Activated CD8-positive, alpha-beta memory T cell treated with anti-CD3 and anti-CD28 coated beads for 1 hour (primary cell): ENCODE measurements at places on chromosomes 6 and 20.

DNA sequence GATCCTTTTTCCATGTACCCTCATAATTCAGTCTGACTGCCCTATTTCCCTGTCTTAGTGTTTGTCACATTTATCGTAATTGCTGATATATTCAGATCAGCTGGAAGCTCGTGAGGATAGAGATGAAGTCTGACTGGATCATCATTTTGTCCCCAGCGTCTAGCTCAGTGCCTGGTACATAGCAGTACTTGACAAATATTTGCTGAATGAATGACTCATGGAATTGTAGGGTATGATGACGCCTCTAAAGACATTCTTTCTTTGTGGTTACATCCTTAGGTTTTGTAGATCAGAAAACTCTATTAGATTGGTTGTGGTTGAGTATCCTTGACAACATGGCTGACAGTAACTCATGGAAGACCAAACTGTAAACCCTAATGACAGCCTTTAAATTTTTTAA, 68.9 kb downstream of the MTHFD1L start:
- no peak for DNase-seq

DNA sequence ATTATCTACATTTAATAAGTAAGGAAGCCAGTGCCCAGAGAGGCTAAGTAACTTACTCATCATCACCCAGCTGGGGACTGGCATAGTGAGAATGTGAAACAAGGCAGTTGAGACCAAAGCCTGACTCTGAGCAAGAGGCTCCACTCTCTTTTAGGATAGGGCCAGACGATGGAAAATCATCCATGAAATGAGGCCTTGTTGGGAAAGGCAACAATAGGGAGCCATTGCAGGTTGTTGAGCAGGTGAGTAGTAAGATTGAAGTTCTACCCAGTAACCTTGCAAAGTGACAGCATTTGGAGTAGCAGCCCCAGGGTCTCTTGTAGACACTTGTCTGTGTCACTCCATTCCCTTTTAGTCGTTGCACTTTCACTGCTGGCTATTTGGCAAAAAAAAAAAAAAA, 2.5 kb upstream of the CPNE5 start:
- no peak for DNase-seq

DNA sequence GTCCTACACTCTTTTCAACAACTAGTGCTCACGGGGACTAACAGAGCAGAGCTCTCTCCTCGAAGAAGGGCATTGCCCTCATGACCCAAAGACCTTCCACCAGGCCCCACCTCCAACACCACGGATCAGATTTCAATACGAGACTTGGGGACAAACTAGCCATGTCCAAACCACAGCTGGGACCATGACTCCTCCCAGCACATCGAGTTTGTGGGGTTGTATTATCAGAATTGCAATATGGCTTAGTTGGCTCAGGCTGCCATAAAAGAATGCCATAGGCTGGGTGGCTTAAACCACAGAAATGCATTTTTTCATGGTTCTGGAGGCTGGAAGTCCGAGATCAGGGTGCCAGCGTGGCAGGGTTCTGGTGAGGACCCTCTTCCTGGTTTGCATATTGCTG, 189.7 kb upstream of the PMEPA1 start:
- no peak for DNase-seq

DNA sequence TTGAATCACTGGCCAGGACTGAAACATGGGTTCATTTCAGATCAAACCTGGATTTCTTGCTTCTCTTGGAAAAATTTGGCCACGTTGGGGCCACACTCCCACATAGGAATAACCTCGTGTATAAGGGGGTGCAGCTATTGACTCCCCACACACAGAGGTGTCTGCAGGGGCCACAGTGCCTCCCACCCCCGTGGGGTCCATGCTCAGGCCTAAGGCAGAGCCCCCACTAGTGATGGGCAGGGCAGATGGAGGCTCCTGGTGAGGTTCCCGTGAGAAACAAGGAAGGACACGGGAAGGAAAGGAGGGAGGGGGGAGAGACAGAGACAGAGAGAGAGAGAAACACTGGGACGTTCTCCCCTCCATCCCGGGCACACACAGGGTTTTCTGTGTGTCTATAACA, 230.5 kb downstream of the ERMARD start:
- no peak for DNase-seq

DNA sequence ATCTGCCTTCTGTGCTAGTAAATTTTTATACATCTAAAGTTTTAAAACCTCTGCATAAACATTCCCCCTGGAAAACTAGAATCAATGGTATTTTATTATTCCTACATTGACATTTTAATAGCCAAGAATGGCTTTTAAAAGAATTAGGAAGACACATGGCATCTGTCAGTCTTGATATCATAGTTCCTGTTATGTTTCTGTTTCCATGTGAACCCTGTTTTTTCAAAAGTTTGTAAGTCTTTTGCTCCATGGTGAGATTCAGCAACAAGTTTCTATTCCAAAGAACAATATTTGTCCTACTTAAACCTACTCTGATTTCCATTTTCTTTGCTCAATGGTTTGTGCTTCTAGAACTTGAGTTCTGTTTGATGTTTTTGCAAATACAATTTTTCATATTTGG, 95.2 kb downstream of the PLEKHG1 start:
- DNase-seq: no peak

- no peak for DNase-seq
Measured at GRCh38 chr6:8435845-8436168, 462 bp upstream of the SLC35B3 start.

DNA sequence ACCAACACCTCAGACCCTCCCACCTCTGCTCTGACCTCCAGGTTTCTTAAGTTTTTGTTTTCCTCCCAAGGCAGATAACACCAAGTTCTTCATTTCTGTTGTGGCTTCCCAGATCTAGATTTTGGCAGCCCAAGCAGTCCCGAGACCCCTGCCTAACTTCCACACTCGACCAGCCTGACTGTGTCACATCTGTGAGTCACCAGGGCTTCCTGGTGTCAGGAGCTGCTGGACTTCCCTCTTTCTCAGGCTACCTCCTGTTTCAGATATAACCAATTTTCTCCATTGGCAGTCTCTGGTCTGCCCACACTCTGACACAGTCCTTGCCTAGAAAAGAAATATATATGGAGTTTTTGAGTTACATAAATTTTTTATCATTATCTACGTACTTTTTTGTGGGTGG, 46.1 kb upstream of the CCN6 start:
- DNase-seq: no peak

DNA sequence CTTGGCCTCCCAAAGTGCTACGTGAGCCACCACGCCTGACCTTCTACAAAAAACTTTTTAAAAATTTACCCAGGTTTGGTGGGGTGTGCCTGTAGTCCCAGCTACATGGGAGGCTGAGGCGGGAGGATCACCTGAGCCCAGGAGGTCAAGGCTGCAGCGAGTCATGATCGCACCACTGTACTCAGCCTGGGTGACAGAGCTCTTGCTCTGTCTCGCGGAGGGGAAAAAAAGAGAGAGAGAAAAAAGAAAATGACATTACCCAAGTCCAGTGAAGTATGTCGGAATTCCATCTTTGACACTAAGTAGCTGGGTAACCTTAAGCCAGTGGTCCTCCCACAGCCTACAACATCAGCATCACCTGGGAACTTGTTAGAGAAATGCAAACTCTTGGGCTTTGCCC, 18.8 kb upstream of the MAP1LC3A start:
- DNase-seq: no peak

DNA sequence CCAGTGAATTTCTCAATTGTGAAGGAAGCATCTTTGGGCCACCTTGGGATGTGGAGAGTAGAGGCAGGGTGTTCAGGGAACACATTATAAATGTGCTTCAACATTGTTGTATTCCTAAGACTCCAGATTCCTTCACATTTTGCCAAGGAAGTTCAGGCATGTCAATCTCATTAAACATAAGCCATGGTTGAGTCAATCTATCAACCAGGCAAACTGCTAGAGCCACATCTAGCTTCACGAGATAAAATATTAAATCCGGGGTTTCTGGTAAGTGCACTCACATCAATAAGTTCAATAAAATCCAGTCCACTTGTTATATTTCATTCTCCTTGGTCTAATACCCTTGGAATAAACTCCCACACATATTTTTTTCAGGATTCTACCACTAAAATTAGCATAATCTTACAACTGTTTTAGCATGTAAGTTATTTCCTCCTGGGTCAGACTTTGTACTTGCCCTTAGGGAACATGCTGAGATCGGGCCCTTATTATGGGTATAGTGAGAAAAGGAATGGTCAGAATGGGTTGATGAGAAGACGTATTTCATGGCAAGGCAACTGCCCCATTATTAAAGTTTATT, 93.6 kb downstream of the ADTRP start:
- DNase-seq: no peak

DNA sequence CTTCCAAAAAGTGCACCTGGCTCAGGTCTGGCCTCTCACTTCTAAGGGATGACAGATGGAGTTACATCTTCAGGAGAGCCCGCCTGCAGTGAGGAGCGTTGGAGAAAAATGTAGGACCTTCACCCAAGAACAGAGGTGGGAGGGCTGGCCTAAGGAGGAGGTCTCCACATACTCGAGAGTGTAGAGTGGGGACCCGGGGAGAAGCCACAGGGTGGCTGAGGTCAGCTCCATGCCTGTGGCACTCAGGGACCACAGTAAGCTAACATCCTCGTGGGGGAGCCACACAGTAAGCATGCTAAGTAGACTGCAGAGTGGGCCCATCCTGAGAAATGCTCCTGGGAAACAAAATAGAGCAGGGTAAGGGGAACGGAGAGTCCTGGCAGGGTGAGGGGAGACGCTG, 24.0 kb downstream of the AAR2 start:
- no peak for DNase-seq

DNA sequence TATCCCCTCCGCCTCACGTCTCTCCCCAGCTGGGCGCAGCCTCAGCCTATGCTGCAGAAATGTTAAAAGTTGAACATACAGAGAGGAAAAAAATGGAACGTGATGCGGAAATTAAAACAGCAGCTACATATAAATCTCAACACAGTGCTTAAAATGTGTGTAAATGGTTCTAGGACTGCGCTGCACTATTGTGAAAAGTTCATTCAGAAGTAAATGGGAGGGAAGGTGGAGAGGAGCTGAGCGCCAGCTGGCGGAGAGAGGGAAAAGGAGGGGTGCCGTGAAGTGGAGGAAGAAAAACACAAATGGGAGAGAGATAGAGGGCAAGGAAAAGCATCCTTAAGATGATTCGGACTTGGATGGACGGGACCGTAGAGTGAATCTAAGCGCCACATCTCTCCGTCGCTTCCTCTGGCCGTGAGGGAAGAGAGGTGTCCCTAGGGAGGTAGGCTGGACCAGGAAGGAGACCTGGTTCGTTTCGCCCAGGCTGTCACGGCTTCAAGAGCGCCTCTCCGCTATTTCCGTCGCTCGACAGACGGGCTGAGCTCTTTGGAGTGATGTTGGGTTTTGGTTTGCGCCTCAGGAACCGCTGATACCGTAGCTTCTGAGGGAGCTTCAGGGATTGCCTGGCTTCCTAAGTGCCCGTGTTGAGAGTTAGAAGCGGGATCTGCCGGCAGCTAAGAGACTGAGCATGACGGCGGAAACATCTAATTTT, 113.7 kb downstream of the TRIM27 start:
- no peak for DNase-seq

GRCh38 chr6:87522686-87523085, 49.9 kb downstream of the SLC35A1 start:
- no peak for DNase-seq

- DNase-seq: no peak
Measured at GRCh38 chr20:20525756-20526155, 157.9 kb downstream of the INSM1 start.

DNA sequence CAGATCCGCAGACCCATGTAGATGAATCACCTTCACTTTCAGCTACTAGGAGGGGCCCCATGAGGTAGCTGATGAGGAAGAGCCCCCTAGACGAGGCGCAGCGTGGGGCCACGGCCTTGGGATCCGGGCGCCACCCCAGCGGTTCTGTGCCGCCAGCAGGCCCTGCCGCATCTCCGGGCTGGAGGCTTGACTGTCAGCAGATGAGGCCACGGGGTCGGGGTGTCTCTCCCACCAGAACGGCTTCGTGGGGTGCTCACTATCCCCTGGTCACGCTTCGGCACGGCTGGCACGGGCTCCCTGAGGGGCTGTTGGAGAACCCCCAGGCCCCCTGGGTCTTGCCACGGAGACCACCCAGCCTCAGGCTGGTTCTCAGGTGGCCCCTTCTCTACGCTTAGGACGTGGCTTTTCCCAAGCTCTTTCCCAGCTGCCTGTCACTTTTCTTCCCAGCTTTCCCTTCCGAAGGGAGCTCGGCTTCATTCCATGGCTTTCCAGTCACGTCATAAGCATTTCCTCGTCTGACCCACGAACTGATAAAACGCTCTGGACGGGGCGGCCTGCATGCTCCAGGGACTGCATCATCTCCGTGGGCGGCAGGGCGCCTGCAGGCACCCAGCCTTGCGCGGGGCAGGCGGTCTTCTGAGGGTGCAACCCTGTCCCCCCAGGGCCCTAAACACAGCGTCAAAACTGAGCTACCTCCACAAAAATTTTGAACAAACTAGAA, 85.9 kb downstream of the THBS2 start:
- no peak for DNase-seq

GRCh38 chr20:63555661-63556381, 1.9 kb downstream of the FNDC11 start:
- DNase-seq: no peak

- no peak for DNase-seq
Measured at GRCh38 chr6:1394514-1395463, 5.4 kb downstream of the FOXF2 start.
